Suppressor macrophage treated with lipopolysaccharide for 1 hour (primary cell): ENCODE measurements at places on chromosomes 11 and 22.

GRCh38 chr11:32820497-32820896 is 9.2 kb upstream of the PRRG4 start:
- no peak for DNase-seq

DNA sequence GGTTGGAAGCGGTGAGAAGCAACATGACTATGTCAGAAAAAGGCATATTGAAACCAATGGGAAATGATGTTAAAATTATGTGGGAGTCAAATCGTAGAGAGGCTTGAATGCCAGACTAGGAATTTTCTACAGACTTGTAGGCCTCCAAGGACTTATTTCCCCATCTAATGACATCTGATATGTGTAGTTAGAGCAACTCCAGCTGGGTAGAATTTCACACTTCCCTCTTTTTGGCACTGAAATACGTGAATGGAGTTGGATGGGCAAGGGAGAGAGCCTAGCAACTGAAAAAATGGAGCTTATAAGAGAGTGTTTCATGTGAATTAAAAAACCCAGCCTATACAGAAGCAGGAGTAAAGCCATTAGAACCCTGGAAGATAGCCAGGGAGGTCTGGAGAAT is 304.2 kb downstream of the INSC start:
- no peak for DNase-seq

DNA sequence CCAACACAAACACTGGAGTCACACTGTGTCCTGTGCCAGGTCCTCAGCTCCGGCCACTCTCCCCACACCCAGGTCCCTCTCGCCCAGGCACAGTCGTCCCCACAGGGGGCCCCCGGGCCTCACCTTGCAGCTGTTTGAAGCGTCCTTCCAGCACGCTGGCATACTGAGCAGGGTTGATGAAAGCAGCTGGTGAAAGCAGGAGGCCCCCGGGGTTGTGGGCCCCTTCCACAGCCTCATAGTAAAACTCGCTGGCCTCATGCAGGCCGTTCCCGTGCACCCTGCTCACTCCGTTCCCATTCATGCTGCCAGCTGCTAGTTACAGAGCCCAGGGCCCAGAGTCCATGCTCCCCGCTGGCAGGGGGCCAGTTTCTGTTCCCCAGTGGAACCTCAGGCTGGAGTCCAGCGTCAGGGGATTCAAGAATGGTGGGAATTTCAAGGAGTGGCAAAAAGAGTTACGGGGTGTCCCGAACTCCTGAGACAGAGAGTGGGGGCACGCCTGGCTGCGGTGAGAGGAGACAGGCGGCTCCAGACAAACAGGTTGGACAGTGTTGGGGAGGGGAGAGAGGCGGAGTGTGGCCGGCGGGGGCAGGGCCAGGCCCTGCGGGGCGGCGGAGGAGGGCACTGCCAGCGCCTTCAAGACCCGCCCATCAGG is 10.6 kb downstream of the SPTBN2 start:
- no peak for DNase-seq

DNA sequence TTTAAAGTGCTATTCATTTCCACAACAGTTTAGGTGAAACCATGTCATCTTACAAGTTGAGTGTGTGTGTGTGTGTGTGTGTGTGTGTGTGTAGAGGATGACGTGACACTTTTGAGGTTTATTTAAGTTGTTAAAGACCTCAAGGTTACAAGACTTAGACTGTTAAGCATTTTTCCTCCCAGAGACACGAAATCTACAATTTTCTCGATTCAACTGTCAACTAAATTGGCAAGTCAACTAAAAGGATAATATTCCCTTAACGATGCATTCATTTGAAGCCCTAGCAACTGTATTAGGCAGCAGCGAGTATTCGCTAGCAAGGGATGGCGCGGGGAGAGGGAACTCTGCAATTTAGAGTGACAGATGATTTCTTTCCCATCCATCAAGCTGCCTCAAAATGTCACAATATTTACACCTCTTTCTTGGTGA is 17.6 kb upstream of the BDNF start:
- DNase-seq: no peak

GRCh38 chr22:49325531-49326395 is 501.9 kb downstream of the BRD1 start:
- DNase-seq: no peak

- no peak for DNase-seq
Measured at GRCh38 chr22:41893591-41894375, 21.1 kb downstream of the SHISA8 start.

GRCh38 chr22:23565305-23565914 is 14.7 kb downstream of the IGLL1 start:
- peak; percentile 28 for DNase-seq

DNA sequence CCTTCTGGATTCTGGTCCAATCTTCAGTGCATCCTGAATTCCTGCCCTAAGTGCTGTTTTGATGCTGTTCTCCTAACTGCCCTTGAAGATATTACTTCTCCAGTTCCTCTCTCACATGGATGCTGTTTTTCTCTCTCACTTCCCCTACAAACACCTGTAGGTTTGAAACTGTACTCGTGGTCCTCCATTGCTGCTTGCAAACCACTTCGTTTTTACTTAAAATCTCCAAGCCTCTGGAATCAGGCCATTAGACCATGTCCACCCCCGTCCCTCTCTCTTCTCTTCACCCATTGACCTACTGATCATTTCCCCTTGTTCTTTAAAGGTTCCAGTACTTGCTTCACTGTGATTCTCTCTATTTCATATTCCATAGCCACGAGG is 988.1 kb downstream of the NTM start:
- DNase-seq: no peak

DNA sequence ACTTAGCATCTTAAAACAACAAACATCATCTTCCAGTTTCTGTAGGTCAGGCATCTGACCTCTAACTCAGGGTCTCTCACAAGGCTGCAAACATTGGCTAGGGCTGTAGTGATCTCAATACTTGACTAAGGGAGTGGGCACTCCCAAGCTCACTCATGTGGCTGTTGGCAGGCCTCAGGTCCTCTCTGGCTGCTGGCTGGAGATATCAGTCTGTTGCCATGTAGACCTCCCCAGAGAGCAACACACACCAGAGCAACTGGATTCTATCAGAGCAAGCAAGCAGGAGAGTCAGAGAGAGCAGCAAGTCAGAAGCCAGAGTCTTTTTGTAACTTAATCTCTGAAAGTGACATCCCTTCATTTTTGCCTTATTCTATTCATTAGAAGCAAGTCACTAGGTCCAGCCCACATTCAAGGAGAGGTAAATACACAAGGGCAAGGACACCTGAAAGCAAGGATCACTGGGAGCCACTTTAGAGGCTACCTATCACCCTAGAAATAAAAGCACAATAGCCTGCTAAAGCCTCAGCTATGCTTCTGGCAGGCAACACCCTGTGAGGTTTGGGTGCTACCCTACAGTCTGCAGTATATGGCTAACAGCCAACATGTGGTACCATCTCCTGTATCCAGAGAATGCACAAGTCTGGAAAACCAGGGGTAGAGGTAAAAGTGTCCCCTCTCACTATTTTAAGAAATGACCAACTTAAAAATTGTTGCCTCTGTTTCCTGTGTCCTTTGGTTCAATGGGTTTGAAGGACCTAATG is 33.5 kb upstream of the CD44 start:
- no peak for DNase-seq

DNA sequence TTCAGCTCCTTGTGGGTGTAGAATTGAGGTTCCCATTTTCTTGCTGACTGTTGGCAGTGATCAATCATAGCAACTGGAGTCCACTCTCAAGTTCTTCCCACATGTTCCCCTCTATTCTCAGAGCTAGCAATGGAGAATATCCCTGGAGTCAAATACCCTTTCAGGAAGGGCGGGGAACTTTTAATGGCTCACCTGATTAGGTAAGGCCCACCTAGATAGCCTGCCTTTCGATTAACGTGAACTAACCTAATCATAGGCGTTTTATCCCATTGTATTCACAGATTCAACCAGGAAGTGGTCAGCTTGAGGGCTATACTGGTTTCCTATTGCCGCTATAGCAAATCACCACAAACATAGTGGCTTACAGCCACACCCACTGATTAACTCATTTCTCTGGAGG is 7.1 kb upstream of the LRRC55 start:
- DNase-seq: no peak

GRCh38 chr11:110883256-110883655 is 171.0 kb upstream of the ARHGAP20 start:
- DNase-seq: no peak

DNA sequence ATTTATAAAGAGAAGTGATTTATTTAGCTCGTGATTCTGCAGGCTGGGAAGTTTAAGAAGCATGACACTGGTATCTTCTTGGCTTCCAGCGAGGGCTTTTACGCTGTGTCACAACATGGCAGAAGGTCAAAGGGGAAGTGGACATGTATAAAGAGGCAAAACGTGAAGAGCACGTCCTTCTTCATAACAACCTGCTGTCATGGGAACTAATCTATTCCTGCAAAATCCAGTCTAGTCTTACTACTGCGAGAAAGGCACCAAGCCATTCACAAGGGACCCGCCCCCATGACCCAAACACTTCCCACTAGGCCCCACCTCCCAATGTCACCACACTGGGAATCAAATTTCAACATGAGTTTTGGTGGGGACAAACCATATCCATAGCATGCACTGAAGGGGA is 58.3 kb downstream of the AMOTL1 start:
- no peak for DNase-seq

DNA sequence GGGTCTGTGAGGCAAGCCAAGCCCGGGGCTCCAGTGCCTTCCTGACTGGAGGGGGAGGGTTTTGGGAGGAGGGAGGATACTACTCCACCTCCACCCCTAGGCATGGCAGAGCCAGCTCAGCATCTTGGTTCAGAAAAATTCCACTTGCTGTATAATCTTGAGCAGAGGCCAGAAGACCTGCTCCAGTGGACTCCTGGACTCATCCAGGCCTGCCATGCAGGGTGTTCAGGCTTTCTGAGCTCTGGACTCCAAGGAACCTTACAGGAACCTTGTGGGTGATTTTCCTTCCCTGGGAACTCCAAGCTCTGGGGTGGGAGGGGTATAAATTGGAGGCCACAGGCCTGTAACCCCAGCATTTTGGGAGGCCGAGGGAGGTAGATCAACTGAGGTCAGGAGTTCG is 9.4 kb downstream of the CSDC2 start:
- DNase-seq: no peak

DNA sequence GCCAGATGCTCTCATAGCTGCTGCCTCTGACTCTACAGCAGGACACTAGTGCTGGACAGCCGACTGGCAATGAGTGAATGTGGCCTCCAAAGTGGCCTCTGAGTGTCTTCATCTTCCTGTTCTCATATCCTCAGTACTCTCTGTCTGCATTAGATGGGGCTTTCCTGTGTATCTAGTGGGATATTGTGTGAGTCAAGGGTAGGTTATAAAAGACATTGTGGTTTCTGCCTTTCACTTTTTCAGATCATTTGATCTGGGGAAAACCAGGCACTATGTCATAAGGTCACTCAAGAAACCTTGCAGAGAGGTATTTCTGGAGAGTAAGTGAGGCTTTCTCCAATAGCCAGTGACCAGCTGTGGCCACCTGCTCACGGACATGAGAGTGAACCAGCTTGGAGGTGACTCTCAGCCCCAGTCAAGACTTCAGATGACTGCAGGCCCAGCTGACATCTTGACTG is 333.6 kb upstream of the NCAM1 start:
- DNase-seq: peak; percentile 44

DNA sequence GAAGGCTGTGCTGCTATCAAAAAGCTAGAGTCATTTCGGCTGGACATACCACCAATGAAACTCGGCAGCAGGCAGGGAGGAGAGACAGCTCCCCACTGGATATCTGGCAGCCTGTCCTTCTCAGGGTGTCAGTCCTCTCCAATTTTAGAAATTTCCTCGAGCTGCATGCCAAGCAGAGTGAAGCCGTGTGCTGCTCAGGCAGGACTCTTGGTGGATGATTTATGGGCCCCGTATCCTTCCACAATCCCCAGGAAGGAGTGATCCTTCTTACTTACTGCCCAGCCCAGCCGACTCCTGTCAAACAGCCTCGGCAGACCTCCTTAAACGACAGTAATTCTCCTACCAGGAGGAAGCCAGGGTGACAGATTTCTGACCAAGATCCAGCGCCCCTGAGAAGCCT is 410.4 kb downstream of the TENM4 start:
- DNase-seq: no peak

GRCh38 chr11:73661035-73661628 is 14.8 kb downstream of the PLEKHB1 start:
- DNase-seq: peak; percentile 94

DNA sequence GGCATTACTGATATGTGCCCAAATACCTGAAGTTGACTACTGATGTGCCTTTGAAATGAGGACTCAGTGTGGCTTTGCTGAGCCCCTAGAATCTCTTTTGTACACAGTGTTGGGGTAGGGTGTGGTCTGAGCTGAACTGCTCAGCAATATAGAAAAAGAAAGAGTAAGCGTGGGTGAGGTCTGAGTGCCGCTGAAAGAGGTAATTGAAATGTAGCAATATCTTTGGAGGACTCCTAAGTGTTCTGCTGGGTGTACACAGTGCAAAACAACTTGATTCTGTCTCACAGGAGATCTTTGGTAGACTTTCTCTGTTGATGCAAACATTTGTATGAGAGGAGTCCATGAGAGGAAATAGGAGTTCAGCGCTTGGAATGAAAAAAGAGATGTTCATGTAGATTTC is 73.7 kb upstream of the PTPN5 start:
- no peak for DNase-seq

GRCh38 chr11:1292018-1292643 is 17.3 kb downstream of the TOLLIP start:
- DNase-seq: no peak

DNA sequence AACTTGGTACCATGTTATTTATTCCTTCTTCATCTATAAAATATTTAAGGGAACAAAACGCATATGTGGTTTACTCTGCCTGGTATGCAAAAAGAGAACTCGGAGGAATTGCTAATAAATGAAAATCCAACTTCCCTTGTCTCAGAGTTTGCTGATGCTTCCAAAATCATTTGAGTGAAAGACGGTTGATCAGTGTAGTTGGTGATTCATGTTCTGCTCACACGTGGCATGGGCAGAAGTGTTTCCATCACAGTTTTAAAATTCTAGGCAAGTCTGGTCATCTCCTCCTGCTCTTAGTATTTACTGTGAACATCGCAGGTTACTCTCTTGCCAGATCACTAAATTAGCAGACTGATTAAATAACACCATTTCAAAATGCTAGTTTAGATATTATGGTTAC is 11.9 kb upstream of the PARVB start:
- DNase-seq: peak; percentile 90

- DNase-seq: peak; percentile 97
Measured at GRCh38 chr11:119205574-119206510, at the start of gene CBL. Gene CBL (plus strand): TSS chr11:119206339. CDS start chr11:119206418, 79 bp downstream.

- DNase-seq: no peak
Measured at GRCh38 chr11:130737866-130738431, 178.3 kb downstream of the SNX19 start.

DNA sequence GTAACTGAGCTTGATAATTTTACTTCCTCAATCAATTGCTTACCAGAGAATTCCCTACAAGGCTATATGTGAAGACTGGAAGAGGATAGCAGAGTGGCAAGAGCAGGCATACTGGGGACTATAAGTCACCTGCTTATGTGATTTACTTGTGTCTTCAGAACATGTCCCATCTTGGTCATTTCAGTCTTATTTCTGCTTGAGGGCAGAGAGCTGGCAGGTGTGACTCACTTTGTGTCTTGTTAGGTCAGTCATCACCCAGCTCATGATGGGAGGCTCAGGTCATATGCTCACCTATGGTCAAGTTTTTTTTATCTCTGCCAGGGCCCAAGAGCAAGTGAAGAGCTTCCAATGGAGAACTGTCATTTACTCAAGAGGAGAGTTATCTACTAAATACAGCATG is 6.2 kb downstream of the SRSF8 start:
- no peak for DNase-seq
